Left renal pelvis (tissue), 4 donors: ENCODE measurements at places on chromosomes 7 and 10. TPM values are rescaled to one million over a fixed set of nuclear protein-coding genes. Genes with fewer than 3 reads are reported as not detected.

DNA sequence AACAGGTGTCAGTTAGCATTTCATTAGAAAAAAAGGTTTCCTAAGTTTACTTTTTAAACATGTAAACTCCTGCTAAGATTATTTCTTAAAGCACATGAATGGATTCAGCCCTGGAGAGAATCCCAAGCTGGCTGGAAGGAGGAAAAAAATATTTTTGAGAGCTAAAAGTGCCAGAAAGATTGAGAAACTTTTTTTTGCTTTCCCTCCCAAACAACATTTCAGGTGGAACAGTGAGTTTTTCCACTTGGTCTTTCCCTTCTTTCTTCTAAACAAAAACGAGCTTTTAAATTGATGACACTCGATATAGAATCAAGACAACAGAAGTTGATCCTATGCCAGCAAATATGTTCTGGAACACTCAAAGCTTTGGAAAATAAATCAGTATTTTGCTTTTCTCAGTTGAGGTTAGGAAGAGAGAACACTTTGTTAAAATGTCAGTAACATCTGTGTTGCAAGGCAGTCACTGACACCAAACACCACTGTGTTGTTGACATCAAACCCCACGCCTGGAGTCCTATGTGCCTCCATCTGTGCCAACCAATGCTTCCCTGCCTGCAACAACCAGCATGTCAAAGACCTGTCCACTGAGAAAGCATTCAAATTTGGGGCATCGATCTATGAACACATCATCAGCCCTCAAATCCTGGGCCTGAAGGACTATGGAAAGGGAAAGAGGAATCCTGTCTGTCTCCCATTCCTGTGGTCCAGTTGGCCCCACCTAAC is 22.9 kb upstream of the INSIG1 start:
- no peak for DNase-seq

- no peak for DNase-seq
These were observed 694.8 kb downstream of the KCNMA1 start for GRCh38 chr10:76942628-76943416.

- DNase-seq, result no peak
These were observed 9.2 kb downstream of the PFKFB3 start for GRCh38 chr10:6211671-6212635.

GRCh38 chr7:127799535-127800305 is 147.7 kb downstream of the SND1 start:
- DNase-seq, result no peak

Gene OR9A2
- not detected for polyA plus RNA-seq

- DNase-seq, result no peak
These were observed 18.2 kb downstream of the PRF1 start for GRCh38 chr10:70584366-70584765.

DNA sequence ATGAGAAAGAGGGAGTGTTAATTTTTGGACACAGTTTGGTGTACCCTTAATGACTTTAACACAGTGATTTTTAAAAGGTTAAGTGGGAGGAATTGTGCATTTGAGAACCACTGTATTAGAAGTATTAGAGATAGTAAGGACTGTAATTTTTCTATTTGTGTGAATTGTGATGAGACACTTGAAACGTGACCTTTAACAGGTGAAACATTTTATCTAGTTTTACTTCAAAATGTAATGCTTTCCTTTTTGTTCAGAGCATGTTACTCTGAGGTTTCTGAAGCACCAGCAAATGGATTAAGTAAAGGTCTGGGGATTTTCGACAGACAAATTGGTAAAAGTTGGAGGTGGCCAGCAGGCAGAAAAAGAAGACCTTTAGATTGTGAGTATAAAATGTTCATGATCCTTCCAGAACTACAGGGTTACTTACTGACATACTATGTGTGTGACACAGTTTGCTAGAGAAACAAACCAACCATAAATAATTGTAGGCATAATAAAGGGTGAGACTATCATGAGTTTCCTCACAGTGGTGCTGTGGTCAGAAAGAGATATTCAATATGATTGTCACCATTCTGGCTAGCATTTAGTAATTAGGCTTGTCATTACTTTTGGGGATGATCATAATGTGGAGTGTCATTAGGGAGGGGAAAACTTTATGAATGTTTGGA is 26.1 kb downstream of the LCOR start:
- DNase-seq, result no peak
